ENCODE measurements at places on chromosomes 11 and 22. TPM values are rescaled to one million over a fixed set of nuclear protein-coding genes. Genes with fewer than 3 reads are reported as not detected.

CHRM1 gene
- total RNA-seq, result 0.06 TPM

EMID1 gene
- 0.61 TPM for total RNA-seq

ROM1 gene
- 4.4 TPM for total RNA-seq

MMP12 gene
- total RNA-seq, result 0.06 TPM

ARL14EP gene
- 14.3 TPM for total RNA-seq

APOL5 gene
- not detected for total RNA-seq

TMEM45B gene
- total RNA-seq, result not detected

FREY1 gene
- total RNA-seq, result 0.59 TPM

MPEG1 gene
- not detected for total RNA-seq

NPTXR gene
- 8.9 TPM for total RNA-seq

RBFOX2 gene
- 23.3 TPM for total RNA-seq

RTN4RL2 gene
- total RNA-seq, result 87.5 TPM

KRTAP5-3 gene
- total RNA-seq, result not detected

AGBL2 gene
- 0.64 TPM for total RNA-seq

CCDC83 gene
- total RNA-seq, result not detected

RAB3IL1 gene
- 21.1 TPM for total RNA-seq

ATXN10 gene
- 106 TPM for total RNA-seq

ASPHD2 gene
- total RNA-seq, result 1.3 TPM

MMP20 gene
- not detected for total RNA-seq

MMP11 gene
- 0.23 TPM for total RNA-seq

HNRNPUL2 gene
- total RNA-seq, result 39.6 TPM

CABP7 gene
- total RNA-seq, result 0.16 TPM

RCOR2 gene
- total RNA-seq, result 0.99 TPM

ADORA2A gene
- total RNA-seq, result 1.2 TPM

XRCC6 gene
- total RNA-seq, result 337 TPM

CNIH2 gene
- 2.6 TPM for total RNA-seq

SHANK3 gene
- 3.9 TPM for total RNA-seq

TBX10 gene
- not detected for total RNA-seq

DDI1 gene
- total RNA-seq, result not detected

CHRNA10 gene
- total RNA-seq, result 1.3 TPM

LSP1 gene
- 3.1 TPM for total RNA-seq

RAG2 gene
- total RNA-seq, result not detected

CCDC87 gene
- 0.63 TPM for total RNA-seq

NFRKB gene
- 10.6 TPM for total RNA-seq

SCARF2 gene
- total RNA-seq, result 0.86 TPM

PLEKHB1 gene
- 1.3 TPM for total RNA-seq

CASTOR1 gene
- total RNA-seq, result 5.6 TPM

DNAJB7 gene
- not detected for total RNA-seq

SUSD2 gene
- total RNA-seq, result 76.7 TPM

CEND1 gene
- 2.7 TPM for total RNA-seq

MYO18B gene
- total RNA-seq, result 0.05 TPM

CLMP gene
- 26.6 TPM for total RNA-seq

LRRC32 gene
- total RNA-seq, result 0.17 TPM

SNRPD3 gene
- total RNA-seq, result 148 TPM

MAFF gene
- 27.5 TPM for total RNA-seq

GGT1 gene
- 96.3 TPM for total RNA-seq

KCNJ1 gene
- not detected for total RNA-seq

NLRX1 gene
- total RNA-seq, result 10.7 TPM

OR51B4 gene
- total RNA-seq, result not detected

PPFIBP2 gene
- total RNA-seq, result 8.9 TPM

OR52E8 gene
- total RNA-seq, result not detected

F2 gene
- total RNA-seq, result 2.3 TPM
